ENCODE measurements at places on chromosomes 13 and 19.

DNA sequence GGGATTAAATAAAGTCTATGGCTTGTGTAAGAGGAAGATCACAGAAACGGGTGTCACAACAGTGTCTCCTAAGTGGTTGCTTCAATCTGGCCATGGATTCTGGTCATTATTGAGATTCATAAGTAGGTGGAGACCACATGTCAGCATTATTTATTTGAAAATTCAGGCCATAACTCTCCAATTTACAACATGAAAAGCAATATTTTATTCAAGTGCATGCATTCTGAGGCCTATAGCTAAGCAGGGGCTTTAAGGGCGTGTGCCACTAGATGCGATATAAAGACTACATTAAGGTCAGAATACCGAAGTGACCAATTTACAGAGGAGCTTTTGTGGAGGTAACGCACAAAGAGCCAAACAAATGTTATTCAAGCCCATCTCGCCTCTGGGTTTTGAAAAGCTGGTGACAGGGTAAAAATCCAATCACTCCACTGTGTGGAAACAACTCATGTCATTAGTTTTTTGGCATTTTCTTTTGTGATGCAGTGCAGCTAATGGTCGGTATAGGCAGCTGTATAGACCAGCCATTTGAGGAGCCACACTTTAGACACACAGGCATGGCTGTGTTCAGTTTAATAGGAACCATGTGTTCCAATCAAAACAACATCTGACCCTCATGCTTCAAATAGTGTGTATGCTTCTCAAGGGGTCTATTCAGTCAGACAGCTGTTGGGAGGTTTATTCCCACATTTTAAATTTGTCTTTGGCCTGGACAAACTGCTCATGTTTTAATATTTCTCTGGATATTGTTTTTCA lies 123.7 kb downstream of the KL start:
- no peak for DNase-seq

- DNase-seq, result peak; percentile 56
Measured at GRCh38 chr19:1266916-1267476, 2.1 kb upstream of the CIRBP start.

DNA sequence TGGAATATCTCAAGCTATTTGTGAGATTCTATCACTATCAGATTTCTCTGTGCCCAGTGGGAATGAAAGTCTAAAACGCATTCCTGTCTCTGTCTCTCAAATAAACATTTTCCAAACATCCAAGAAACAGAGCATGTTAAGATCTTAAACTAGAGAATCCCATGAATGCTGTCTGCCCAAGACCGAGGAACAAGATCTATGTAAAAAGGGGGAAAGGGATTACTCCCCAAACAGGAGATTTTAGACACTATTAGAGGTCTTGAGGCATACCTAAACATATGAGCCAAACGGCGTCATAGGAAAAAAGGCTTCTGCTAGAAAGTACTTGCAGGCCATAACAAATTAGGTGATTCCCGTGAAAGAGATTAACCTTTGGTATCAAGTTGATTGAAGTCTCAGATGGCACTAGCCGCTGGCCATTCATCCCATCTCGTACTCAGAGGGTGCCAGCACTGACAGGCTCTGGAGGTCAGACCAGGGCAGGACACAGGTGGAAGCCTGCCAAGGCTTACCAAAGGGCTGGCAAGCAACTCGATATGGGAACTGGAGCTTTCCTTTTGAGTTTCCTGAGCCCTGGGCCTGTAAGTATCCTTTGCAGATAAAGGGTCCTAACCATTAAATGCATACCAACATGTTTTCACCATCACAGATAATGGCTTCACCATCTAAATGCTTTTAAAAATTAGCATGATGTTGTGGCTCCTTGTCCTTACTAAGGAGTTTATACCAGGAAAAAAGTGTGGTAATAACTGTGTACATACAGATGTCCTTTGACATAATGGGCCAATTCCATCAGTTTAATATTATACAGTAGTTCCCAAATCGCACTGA lies 225.2 kb downstream of the FOXO1 start:
- DNase-seq, result peak; percentile 22

DNA sequence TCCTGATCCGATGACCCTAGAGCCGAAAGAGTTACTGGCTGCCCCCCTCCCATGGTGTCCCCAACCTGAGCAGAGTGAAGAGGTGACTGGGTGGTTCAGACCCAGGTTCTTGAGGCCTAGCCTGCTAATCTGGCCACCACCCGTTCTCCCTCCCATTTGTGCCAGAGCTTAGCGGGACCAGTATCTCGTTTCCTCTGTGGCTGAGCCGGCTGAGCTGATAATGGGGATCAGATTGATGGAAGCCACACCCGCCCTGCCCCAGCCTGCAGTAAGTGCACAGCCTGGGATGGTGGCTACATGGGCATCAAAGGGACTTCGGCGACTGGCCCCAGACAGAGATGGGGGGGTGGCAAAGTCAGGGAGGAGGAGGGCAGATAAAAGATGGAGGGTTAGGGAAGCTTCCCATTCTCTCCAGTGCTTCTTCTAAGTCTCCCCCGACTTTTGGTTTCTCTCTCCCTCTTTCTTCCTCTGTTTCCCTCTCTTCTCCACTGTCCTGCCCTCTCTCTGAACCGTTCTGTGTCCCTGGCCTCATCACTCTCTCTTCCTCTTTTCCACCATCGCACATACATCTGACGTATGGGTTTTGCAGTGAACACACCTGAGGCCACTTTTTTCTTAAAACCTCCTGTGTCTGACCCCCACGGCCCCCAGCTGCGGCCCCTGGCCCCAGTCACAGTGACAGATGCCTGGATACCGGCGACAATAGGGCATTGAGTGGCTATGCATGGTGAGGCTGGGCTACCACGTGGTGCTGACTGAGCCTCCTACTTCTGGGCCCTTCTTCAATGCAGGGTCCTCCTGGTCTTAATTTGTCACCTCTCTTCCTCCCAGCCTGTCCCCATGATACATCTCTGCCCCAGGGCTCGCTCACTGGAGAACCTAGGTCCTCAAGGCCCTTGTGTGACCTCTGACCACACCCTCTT lies 2.4 kb downstream of the ELAVL3 start:
- no peak for DNase-seq

DNA sequence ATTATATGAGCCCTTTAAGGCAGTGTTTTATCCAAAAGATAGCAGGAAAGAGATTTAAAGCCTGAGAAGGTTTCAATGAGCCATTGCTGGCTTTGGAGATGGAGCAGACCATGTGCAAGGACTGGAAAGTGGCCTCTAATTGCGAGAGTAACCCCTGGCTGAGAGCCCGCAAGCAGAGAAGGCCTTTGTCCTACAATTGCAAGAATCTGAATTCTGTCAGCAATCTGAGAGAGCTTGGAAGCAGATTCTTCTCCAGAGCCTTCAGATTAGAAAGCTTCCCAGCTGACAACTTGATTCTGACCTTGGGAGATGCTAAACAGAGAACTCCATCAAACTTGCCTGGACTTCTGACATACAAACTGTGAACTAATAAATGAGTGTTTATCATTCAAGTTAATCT lies 528.7 kb upstream of the KLF12 start:
- no peak for DNase-seq

DNA sequence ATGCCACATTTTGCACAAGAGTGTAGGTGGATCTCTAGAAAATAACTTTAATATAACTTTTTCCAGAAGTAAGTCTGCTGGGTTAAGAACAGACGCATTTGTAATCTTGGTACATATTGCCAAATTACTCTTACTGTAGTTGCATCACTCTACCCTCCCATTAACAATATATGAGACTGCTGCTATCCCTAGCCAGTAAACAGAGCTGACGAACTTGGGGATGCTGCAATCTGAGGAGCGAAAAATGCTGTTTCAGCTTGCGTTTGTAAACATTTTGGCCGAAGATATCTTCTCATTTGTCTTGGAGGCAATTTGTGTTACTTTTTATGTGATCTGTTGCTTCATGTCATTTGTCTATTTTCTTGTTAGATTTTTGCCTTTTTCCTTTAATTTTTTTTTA lies 1482.8 kb downstream of the OLFM4 start:
- DNase-seq, result no peak

DNA sequence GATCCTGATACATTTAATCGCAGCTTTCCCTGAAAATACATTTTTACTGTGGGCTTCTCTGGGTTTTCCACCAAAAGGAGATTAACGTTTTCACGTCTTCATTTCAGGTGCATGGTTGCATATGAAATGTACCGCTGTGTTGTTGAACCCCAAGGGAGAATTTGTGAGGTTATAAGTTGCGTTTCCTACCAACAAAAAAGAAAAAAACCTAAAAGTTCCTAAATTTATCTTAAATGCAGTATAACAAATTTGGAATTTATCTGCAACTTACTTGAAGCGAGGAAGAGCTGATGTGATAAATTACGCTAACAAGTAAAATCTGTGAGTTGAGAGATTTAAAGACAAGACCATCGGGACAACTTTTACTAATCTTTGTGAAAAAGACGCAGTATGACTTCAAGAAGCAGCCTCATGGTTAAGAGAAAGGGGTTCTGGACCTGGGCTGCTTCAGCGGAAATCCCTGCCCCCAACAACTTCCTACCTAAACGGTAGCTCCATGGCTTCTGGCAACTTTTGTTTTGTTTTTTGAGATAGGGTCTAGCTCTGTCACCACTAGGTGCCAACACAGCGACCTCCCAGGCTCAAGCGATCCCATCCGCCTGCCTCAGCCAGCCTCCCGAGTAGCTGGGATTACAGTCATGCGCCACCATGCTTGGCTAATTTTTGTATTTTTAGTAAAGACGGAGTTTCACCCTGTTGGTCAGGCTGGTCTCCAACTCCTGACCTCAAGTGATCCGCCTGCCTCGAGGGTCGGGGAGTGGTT lies 958 bp upstream of the OBI1 start:
- no peak for DNase-seq

- DNase-seq, result no peak
Measured at GRCh38 chr19:28429356-28429755, 783.6 kb downstream of the UQCRFS1 start.

GRCh38 chr19:35257113-35257461 lies 8.3 kb downstream of the LSR start:
- no peak for DNase-seq

- DNase-seq, result no peak
Measured at GRCh38 chr19:53554804-53555203, 16.9 kb downstream of the ZNF331 start.

GRCh38 chr13:48094404-48094780 lies 512 bp downstream of the MED4 start:
- DNase-seq, result peak; percentile 18

DNA sequence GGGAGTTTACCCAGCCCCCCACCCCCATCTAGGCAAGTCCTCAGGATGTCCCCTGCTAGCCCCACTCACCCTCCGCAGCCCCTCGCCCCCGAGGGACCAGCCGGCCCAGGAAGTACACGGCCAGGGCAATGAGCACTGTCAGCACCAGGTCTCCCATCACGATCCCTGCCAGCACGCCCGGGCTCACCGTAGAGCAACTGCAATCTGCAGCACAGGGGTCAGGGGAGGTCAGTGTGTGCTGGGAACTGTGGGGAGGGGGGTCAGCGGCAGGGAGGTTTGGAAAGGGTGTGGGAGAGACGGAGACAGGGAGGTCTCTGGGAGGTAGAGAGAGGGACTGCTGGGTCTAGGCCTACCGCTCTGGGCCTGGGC lies 734 bp downstream of the TYROBP start:
- DNase-seq, result no peak

DNA sequence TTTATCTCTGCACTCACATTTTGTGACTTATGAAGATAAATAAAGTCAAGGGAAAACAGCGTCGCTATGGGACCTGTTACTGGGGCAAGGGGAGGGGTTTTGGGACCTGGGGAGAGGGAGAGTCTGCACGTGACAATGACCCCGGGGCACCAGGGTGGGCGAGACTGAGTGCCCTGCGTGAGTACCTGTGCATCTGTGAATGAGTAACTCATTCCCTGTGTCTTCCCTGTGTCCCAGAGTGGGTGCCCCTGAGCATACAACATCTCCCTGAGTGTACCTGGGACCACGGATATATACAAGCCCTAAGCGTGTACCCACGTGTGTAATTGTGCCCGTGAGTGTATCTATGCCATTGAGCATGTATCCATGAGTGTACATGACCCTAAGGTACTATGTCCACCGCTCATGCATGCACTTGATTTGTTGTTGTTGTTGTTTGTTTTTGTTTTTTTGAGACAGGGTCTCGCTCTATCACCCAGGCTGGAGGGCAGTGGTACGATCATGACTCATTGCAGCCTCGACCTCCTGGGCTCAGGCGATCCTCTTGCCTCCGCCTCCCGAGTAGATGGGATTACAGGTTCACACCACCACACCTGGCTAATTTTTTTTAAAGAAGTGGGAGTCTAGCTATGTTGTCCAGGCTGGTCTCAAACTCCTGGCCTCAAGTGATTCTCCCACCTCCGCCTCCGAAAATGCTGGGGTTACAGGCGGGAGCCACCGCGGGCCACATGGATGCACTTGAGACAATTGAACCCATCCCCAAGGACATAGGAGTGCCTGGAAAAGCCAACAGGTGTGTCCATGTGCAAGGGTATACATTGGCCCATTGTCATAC lies 645 bp upstream of the TRAPPC5 start:
- DNase-seq, result no peak

DNA sequence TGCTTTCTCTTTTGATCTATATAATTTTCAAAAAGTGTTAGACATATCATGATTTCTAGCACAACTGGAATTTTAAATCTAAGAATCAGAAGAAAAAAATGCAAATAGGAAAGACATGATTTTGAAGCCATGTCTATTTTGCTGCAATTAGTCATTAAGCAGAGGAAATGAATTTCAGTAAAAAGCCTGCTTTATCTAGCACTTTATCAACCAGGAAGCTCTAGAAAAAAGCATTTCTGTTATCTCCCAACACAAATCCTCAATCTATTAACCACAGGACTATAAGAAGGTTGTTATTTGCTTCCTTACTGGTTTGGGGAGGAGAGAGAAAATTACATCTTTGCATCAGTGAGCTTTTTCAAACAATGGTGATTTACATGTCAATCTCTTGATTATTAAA lies 716.7 kb downstream of the DIAPH3 start:
- no peak for DNase-seq

GRCh38 chr19:6047741-6048251 lies 62.5 kb downstream of the RFX2 start:
- DNase-seq, result peak; percentile 49

DNA sequence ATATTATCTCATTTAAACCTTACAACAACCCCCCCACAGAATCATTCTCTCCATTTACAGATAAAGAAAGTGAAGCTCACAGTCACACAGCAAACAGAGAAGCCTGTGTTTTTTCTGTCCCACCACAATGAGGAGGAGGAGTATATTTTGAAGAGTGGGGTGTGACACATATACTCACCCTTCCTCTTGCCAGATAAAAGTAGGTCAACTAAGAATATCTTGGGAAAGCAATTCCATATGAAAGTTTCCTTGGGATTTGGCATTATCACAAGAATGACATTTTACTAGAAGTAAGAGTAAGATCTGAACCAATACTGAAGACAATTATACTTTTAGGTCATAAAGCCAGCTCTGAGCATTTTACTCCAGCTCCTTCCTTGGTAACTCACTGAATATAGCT lies 287.5 kb upstream of the HTR2A start:
- DNase-seq, result no peak

GRCh38 chr19:40452016-40452415 lies 7.9 kb upstream of the SERTAD3 start:
- DNase-seq, result no peak

GRCh38 chr19:35044317-35045117 lies 3.0 kb downstream of the HPN start:
- peak; percentile 64 for DNase-seq

GRCh38 chr13:33678906-33679657 lies 138.9 kb upstream of the RFC3 start:
- DNase-seq, result peak; percentile 71

All from epithelial cell of esophagus (primary cell).